NCI-H1930 (cell line): ENCODE measurements at places on chromosomes 12 and 14.

DNA sequence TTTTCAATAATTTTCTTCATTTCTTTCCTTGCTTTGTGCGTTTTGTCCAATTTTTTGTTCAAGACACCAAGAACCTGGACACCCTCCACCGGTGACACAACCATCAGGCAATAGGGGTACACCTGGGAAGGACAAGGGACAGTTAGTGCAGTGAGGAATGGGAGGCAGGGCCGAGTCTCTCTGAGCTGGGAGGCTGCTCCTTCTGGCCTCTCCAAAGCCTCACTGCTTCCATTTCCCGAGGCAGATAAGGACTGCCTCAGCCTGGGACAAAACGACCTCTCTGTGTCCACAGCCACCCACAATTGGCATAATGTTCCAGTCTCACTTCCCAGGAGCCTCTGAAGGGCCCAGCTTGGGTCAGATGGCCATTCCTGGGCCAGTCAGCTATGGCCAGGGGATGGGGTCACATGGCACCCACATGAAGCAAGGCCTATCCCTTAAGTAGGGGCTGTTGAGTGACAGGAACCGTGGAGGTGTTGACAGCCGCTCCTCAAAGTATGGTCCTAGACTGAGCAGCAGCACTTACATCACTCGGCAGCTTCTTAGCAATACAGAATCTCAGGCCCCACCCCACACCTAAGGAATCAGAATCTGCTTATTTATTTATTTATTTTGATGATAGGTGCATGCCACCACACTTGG, 13.6 kb upstream of the MAPKAPK5 start:
- no peak for DNase-seq

GRCh38 chr12:26744697-26745440, 88.1 kb downstream of the ITPR2 start:
- DNase-seq: no peak

- peak; percentile 40 for DNase-seq
Observed at GRCh38 chr14:90397425-90398314, 841 bp downstream of the CALM1 start.

DNA sequence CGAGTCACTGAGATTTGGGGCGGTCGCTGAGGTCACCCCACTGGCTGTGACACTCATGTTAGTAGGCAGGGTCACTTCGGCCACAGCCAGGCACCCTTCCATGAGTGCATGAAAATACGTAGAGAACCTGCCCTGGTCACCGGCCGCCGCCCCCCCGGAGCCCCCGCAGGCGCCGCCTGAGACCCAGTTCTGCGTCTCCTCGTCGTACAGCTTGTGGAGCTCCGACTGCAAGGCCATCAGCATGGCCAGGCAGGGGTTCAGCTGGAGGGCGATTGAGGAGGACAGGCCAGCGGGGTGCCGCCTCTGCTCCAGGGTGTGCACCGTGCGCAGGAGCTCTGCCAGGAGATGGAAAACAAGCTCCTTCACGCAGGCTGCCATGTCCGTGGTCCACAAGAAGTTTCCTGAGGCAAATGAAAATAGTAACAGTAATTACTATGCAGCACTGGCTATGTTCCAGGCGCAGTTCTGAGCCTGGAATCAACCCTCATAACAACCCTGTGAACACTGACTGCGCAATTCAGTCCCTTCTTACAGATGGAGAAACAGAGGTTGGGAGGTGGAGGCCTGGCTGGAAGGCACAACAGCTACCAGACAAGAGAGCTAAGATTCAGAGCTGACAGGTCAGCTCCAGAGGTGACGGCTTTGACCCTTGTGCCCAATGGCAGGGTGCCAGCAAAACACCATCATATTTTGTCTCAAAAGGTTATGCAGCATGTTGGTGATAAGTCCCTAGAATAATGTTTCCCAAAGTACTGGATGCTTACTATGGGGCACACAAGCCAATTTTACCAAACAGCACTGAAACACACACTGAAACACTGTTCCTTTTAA, 59.9 kb downstream of the TRAFD1 start:
- DNase-seq: no peak

DNA sequence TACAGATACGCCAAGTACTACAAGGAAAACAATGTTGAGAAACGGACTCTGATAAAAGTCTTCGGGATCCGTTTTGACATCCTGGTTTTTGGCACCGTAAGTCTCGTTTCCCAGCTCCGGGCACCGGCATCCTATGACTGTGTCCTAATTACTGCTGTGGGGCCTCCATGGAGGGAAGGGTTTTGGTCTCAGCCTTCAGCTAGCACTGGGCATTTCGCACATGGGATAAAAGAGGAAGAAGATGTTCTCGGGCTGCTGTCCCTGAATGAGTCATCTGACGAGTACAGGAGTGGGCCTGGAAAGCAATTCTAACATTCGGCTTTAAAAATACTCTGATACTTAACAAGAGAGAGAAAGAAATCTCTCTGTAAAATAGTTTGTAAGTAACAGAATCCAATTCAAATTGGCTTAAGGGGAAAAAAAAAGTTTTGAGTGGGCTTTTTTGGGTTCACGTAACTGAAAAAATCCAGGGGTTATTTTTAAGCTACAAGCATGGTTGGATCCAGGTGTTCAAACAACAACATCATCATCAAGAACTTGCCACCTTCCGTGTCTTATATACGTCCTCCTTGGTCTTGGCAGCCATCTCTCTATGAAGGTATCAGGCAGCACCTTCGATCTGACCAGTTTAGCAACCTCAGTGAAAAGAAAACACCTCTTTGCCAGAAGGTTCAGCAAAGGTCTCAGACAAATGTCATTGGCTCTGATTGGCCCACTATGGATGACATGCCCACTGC, 34.4 kb upstream of the P2RX4 start:
- DNase-seq: no peak

GRCh38 chr12:84464616-84465015, 448.0 kb downstream of the SLC6A15 start:
- no peak for DNase-seq

DNA sequence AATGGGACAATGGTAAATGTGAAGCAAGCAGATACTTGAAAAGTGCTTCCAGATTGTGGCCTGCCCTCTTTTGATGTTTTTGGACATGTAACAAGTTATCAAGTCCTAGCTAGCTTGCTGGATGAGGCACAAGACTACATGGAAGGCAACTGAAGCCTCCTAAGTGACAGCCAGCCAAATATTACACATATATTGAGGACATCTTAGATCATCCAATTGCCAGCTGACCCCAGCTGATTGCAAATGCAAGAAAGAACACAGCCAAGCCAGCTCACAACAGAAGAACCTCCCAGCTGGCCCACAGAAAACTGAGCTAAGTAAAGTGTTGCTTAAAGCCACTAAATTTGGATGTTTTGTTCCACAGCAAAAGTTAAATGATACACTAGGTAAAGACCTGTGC, 156.9 kb downstream of the SRGAP1 start:
- no peak for DNase-seq

GRCh38 chr12:116074686-116075085, 202.8 kb downstream of the MED13L start:
- DNase-seq: no peak

DNA sequence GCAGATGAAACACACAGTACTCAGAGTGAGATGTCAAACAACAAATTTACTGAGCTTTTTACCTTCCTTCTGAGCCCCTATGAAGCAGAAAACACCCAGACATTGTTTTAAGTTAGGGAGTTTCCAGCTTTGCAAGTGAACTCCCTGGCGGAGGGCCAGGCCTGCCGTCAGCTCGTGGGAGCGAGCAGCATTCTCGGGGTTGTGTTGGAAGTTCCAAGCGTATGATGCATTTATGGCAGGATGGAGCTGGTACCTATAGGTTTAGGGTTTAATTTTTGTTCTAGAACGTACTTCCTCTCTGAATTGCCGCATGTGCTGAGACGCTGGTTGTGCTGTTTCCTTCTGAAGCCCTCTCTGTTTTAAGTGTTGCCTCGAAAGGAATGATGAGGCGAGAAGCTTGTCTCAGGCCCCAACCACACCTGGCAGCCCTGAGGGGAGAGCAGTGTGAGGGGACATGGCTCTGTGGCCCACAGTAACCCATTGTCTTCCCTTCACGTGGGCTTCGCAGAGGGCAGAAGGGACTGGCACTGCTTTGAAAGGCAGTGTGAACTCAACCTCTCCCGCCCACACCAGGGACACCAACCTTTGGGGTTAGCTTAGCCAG, 76.6 kb downstream of the SSPN start:
- DNase-seq: no peak

- DNase-seq: no peak
Observed at GRCh38 chr12:127148318-127148717, 1118.7 kb upstream of the TMEM132C start.

GRCh38 chr12:52035190-52035589, 16.1 kb upstream of the NR4A1 start:
- DNase-seq: no peak

GRCh38 chr14:104708606-104709268, 15.3 kb upstream of the ADSS1 start:
- DNase-seq: peak; percentile 51

GRCh38 chr12:115923851-115924250, 353.6 kb downstream of the MED13L start:
- no peak for DNase-seq

GRCh38 chr14:96206461-96206860, 1.8 kb downstream of the BDKRB2 start:
- DNase-seq: no peak

- DNase-seq: no peak
Observed at GRCh38 chr12:41096797-41097196, 91.3 kb upstream of the PDZRN4 start.
